ENCODE measurements at places on chromosomes 7 and 10. TPM values are rescaled to one million over a fixed set of nuclear protein-coding genes. Genes with fewer than 3 reads are reported as not detected.

Gene FAM13C
- not detected for total RNA-seq

Gene TSPAN15
- total RNA-seq: 112 TPM

Gene FAM24B
- 12.9 TPM for total RNA-seq

Gene OR2A7
- not detected for total RNA-seq

Gene EN2
- 1.0 TPM for total RNA-seq

Gene PSD
- total RNA-seq: 0.43 TPM

Gene OPN4
- not detected for total RNA-seq

Gene UCMA
- not detected for total RNA-seq

Gene DPYSL4
- total RNA-seq: 19.1 TPM

Gene SUV39H2
- total RNA-seq: 20.2 TPM

Gene MYO1G
- total RNA-seq: 0.07 TPM

Gene HMX2
- 0.15 TPM for total RNA-seq

Gene ZNF425
- total RNA-seq: 2.4 TPM

Gene PRSS2
- total RNA-seq: not detected

Gene FAM25A
- total RNA-seq: not detected

Gene ASB13
- 23.3 TPM for total RNA-seq

Gene WDR86
- 0.19 TPM for total RNA-seq

Gene GNAT3
- total RNA-seq: not detected

Gene C10orf143
- 1.2 TPM for total RNA-seq

Gene UFSP1
- 7.4 TPM for total RNA-seq

Gene SFTPA2
- total RNA-seq: not detected

Gene DNAH11
- total RNA-seq: 0.04 TPM

Gene RNLS
- 8.0 TPM for total RNA-seq

Gene PIP
- total RNA-seq: 0.28 TPM

Gene ZNF92
- 4.6 TPM for total RNA-seq

Gene SPDYE2B
- total RNA-seq: not detected

Gene HOXA4
- 2.3 TPM for total RNA-seq

Gene NUTM2B
- total RNA-seq: 0.19 TPM

Gene UNC5B
- total RNA-seq: 0.48 TPM

Gene PAX4
- total RNA-seq: not detected

Gene IDI2
- not detected for total RNA-seq

Gene SLC26A3
- not detected for total RNA-seq

Gene TMEM273
- not detected for total RNA-seq

Gene GHITM
- total RNA-seq: 203 TPM

Gene FZD1
- total RNA-seq: 2.7 TPM

Gene NSUN6
- total RNA-seq: 5.4 TPM

Gene ERVW-1
- not detected for total RNA-seq

Gene AVPI1
- 57.9 TPM for total RNA-seq

Gene PNLIPRP2
- total RNA-seq: not detected

Gene PIK3CG
- total RNA-seq: not detected

Gene INA
- 28.3 TPM for total RNA-seq

Gene OPALIN
- not detected for total RNA-seq

Gene ASB10
- total RNA-seq: not detected

Data from A549 treated with RU486 at 1 μM for 4 hours (cell line).